Stimulated activated CD4-positive, alpha-beta T cell treated with anti-CD3 and anti-CD28 coated beads, Interleukin-12 subunit alpha, Interleukin-12 subunit beta, amount 100 ng/mL, for 48 hours (primary cell): ENCODE measurements at places on chromosomes 5 and 9.
A peak's percentile ranks its signal among the peaks of the same experiment; 100 is the strongest.

GRCh38 chr9:129617167-129617566 is 3.7 kb downstream of the C9orf50 start:
- no peak for DNase-seq

DNA sequence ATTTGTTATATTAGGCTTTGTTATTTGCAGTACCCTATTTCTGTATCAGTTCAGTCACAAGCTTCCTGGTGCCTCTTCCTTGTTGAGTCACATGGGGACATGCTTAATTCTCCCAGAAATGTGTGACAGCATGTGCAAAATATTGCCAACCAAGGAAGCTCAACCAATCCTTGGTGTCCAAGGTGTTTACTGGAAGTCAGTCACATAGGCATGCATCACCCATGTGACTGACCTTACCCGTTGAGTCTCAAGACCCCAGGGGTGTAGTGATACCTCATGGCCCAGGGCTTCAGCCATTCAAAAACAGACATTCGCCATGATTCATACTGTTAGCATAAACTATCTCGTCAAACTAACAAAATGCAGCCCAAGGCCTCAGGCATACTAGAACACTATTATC is 9.3 kb upstream of the ANKDD1B start:
- no peak for DNase-seq

GRCh38 chr5:85841653-85842052 is 776.1 kb upstream of the COX7C start:
- DNase-seq, result no peak

DNA sequence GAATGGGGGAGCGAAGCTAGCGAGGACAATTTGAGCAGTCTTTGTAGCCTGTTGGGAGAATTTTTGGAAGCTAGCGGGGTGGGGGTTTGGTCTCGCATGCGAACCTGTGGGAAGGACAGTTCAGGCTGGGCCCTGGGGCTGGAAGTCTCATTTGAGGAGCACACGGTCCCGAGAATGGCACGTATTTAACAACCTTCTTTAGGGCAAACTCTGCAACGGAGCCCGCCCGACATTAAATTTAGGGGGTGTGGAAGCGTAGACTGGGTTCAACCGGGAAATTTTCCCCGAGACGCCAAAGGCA is 35.2 kb upstream of the NFIB start:
- DNase-seq, result no peak

DNA sequence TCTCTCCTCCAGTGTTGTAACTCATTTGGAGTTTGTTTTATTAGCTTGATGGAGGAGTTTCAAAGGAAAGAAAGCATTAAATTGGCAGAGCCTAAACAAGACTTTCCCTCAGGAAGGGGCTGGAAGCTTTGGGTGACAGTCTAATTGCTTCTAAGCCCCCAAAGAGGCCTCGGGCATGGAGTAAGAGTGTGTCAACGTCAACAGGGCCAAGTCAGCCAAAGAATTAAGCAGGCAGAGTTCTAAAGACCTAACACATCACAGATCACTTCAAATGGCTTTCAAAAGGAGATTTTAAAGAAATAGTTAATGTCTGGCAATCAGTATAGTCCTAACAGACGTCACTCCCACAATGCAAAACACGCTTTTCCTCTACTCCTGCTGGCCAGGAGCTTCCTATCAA is 234.5 kb downstream of the EFNA5 start:
- DNase-seq, result no peak

DNA sequence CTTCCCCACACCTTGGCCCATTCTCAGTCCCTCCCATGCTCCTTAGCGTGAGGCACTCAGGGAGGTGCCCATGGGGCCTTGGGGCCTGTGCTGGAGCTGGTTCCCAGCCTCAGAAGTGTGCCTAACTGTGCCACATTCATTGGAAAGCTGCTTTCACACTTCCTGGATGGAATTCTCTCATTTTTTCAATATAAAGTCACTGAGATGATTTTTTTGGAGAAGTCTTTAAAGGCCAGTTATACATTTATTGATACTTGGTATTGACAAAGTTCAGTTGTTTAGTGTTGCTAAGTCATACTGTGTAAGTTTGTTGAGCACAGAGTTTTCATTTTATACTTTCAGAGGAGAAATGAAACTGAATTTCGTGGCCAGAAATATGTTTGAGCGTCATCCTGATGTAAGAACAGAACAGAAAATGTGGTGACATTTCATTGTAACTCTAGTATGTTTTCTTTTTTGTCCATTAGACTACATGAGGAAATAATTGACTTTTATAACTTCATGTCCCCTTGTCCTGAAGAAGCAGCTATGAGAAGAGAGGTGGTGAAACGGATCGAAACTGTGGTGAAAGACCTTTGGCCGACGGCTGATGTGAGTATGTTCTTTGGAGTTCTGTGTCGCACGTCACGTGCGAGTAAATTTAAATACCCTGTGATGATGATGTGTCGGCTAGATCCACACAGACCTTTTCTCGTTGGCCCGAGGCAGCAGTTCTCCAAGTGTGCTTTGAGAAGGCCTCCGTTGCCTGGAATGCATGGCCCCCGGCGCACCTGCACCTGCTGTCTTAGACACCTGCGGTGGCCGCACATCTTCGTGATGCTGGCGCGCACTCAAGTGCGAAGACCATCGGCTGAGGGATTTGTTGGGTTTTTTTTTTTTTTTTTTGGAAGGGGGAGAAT is 24.1 kb downstream of the TENT4A start:
- DNase-seq, result no peak

- no peak for DNase-seq
Measured at GRCh38 chr5:172207511-172207910, 13.5 kb downstream of the EFCAB9 start.

- DNase-seq, result no peak
Measured at GRCh38 chr5:124698770-124699169, 47.7 kb downstream of the ZNF608 start.

- DNase-seq, result no peak
Measured at GRCh38 chr5:76958991-76959767, 6.3 kb downstream of the CRHBP start.

- no peak for DNase-seq
Measured at GRCh38 chr5:154514331-154514730, 36.3 kb upstream of the HAND1 start.

DNA sequence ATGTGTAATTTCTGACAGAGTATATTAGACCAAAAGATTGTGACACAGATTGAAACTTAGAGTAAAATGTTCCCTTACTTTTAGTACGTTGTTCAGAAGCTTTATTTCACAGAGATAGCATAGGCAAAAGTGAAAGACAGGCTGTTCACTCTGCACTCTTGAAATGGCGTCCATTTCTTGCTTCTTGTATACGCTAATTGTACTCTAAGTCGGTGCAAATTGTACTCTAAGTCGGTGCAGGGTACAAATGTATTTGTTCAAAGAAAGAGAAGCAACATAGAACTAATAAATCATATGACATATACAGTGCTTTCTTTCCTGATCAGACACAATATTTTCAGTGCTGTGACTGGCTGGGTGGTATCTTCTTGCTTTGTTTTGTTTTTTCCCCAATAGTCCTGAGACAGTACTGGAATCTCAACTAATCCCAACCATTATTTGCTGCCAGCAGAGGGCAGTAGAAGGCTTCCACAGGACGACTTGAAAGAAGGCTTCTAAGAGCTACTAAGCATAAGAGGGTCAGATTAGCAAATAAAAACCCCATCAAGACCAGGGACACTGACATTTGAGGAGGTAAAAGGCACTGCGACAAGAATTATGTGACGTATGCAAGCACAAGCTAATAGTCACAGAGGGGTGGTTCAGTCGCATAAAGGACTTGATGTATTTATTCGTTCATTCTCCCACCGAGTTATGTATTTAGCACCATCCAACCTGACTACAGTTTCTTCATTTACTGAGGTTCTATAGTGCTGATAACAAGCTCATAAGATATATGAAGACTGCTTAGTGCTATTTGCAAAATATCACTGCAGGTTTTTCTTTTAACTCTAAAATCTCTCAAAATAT is 831.8 kb downstream of the TAF11L14 start:
- DNase-seq, result peak; percentile 5

- DNase-seq, result no peak
Measured at GRCh38 chr9:119675951-119676350, 306.7 kb upstream of the BRINP1 start.

- DNase-seq, result no peak
Measured at GRCh38 chr5:59140133-59140532, 557.3 kb downstream of the RAB3C start.

DNA sequence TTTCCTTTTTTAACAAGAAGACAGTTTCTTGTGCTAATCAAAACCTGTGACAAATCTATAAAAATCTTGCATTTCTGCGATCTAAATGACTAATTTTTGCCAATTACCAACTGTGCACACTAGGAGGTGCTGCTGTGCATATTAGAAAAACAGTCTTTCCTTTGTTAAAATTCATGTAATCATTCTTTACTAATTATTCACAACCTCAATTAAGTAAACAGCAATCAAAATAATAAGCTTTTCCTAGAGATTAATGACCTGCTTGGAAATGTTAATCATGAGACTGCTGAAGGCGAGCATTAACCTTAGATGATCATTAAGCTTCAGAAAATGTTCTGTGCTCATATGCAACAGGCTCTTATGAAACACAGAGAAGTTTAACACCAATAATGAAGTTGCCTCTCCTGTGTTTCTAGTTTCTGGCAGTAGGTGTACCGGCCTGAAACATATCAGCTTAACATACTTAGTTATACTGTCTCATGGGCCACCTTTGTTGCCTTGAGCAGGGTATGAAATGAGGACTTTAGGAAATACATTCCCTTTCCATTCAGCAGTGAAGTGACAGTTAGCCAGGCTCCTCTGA is 17.7 kb downstream of the RFESD start:
- no peak for DNase-seq

DNA sequence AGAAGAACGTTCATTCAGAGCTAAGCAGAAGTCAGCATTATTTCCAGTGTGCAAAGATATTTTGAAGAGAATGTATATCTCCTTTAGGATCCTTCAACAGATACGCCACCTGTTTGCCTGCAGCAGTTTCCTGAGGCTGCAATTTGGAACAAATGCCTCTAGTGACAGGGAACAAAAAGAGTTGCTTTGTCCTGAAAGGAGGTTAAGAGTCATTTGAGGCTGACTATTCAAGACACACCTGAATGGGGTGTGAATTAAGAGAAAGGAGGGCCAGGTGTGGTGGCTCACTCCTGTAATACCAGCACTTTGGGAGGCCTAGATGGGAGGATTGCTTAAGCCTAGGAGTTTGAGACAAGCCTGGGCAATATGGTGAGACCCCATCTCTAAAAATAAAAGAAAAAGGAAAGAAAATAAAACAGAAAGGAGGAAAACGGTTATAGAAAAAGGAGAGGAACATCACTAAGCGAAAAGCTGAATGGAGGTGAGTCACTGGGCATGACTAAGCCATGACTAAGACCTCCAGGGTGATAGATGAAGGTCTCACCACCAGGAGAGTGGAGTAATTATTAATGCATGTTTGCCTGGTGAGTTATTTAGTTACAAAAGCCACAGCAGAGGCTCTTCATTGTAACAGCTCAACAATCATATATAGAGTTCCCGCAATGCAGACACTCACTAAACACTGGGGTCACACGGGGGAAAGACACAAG is 255.2 kb upstream of the TNC start:
- peak; percentile 20 for DNase-seq

DNA sequence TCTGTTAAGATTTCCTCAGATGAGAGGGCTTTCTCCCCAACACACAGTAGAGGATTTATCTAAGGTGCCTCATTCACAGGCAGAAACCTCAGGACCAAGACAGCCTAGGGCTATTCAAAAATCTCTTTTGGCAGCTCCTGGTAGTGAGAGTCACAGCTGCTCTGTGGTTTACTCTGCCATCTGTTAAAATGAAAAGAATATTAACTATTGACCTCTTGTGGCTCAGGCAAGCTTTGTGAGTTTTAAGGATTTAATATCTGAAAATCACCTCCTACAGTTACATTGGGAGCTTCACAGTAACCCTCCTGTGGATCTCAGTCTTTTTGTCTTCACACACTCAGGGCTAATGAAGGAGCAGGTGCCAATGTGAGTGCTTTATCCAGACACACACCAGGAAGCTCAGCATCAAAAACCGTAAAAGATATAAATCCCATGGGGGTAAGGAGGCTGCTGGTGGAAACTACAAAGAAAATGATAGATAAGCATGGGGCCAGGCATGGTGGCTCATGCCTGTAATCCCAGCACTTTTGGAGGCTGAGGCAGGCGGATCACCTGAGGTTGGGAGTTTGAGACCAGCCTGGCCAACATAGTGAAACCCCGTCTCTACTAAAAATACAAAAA is 29.7 kb downstream of the PPP1R2B start:
- no peak for DNase-seq

DNA sequence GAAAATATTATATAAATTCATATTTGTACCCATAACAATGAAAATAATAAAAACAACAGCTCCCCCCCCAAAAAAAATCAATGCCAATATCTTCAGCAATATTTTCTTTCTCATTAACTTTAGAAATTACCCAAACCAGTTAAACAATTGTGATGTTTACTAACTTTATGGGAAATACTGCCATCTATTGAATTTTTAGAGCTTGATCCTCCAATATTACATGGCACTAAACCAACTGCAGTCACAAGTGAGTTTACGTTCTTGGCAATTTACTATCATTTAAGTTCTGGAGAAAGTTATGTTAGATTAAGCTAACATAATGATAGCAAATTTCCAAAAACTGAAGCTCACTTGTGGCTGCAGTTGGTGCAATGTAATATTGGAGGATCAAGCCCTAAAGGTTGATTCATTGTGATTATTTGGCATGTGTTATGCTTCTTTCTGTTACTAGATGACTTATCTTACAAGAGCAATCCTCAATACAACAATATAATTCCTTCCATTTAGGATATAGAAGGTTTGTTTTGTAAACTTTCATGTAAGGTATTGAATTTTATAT is 379.5 kb downstream of the CDH18 start:
- no peak for DNase-seq

DNA sequence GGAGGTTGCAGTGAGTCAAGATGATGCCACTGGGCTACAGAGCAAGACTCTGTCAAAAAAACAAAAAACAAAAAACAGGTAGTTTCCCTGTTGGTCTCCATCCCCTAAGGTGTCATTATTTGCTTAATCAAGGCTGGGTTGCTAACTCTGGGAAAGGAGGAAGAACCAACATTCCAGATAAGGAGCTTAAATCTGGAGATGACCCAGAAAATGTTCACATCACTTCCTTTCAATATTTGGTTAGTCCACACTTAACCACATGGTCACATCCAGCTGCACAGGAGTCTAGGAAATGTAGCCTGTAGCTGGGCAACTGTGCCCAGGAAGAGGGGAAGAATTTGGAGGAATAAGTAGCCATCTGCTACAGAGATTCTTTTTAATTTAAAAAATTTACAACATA is 25.9 kb upstream of the MEGF9 start:
- no peak for DNase-seq
